ENCODE measurements at places on chromosomes 6 and 20.

- DNase-seq, result no peak
Observed at GRCh38 chr6:152896923-152897322, 85.9 kb downstream of the FBXO5 start.

- DNase-seq, result no peak
Observed at GRCh38 chr6:39104528-39104927, 10.5 kb downstream of the SAYSD1 start.

DNA sequence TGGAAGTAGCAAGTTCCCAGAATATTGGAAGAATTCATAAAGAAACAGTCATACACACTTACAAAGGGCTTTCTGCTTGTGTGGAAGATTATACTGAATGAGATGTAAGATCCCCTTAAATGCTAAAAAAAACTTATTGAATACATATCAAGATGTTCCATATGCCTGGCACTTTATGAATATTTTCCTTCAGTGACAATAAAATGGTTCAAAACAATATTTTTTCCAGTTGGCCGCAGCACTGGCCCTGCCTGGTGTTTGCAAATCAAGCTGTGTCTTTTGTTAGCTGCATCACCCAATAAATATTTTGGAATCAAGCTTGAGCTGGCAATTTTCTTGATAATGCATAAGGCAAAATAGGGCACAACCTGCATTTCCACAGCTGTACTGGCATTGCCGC lies 51.2 kb downstream of the CFAP61 start:
- no peak for DNase-seq

DNA sequence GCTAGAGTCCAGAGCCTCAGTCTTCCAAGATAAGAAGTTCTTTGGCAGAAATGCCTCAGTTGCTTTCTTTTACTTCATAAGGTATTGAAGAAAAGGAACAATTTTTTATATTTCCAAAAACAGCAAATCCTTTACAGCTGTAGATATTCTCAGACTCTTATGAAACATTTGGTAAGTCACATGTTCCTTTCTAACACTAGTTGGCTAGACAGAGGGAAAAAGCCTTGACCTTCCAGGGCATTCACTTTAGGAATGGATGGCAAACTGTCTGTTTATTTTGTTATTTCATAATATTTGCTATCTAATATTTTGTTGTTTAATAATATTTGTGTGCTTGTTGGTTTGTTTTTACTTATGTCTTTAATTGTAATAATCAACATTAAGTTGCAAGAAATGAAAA lies 140.8 kb downstream of the PTPRK start:
- no peak for DNase-seq

DNA sequence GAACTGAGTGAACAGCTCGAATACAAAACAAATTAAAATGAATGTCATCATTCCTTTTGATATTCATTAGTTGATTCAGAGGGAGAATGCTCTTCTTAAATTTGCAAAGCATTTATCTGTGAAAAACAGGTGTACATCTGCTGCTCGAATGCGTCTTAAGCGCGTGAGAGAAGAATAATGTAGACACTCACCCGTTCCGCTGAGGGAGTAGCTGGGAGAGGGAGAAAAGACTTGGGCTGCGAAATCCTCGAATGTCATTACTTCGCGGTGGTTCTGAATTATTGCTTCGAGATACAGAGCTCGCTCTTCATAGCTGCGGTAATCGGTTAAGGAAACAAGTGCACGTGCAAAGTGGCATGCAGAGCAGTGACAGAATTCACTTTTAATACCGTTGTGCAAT lies 43.9 kb downstream of the INSM1 start:
- DNase-seq, result no peak

DNA sequence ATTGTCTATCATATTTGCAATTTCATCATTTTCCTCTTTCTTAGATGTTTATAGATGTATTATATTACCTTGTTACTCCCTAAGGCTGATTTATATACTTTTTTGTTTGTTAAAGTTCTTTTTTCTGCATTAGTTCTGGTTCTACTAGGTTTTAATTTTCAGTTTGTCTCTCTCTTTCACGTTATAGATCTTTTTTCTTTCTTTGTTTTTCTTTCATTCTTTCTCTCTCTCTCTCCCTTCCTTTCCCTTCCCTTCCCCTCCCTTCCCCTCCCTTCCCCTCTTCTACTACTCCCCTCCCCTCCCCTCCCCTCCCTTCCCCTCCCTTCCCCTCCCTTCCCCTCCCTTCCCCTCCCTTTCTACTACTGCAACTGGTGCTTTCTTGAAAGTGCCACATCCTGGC lies 345.3 kb downstream of the CENPW start:
- no peak for DNase-seq

- DNase-seq, result no peak
Observed at GRCh38 chr6:166487148-166487547, 99.3 kb downstream of the RAMACL start.

GRCh38 chr6:36682328-36683144 lies 4.0 kb downstream of the CDKN1A start:
- DNase-seq, result no peak

GRCh38 chr20:34011275-34011674 lies 17.6 kb downstream of the RALY start:
- no peak for DNase-seq

DNA sequence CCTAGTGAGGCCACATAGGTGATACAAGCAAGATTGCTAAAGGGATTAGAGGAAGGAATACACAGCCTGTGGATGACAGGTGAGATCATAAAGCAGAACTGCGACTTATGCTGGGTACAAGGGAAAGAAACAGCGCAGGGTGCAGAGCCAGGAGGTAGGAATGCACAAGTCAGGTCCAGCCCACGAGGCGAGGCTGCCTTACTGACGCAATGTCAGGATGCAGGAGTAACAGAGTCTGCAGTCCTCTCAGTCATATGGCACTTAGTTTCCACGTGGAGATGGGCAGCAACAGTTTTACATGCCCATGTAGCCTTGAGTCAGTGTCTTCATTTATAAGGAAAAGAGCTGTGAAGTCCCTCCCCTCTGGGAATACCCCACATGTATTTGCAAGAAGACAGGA lies 210.9 kb downstream of the SYNE1 start:
- no peak for DNase-seq

GRCh38 chr6:36432151-36432671 lies 10.4 kb downstream of the PXT1 start:
- no peak for DNase-seq

GRCh38 chr6:89351671-89352277 lies 748 bp downstream of the UBE2J1 start:
- DNase-seq, result no peak

- no peak for DNase-seq
Observed at GRCh38 chr20:5390720-5391119, 74.0 kb upstream of the PROKR2 start.

DNA sequence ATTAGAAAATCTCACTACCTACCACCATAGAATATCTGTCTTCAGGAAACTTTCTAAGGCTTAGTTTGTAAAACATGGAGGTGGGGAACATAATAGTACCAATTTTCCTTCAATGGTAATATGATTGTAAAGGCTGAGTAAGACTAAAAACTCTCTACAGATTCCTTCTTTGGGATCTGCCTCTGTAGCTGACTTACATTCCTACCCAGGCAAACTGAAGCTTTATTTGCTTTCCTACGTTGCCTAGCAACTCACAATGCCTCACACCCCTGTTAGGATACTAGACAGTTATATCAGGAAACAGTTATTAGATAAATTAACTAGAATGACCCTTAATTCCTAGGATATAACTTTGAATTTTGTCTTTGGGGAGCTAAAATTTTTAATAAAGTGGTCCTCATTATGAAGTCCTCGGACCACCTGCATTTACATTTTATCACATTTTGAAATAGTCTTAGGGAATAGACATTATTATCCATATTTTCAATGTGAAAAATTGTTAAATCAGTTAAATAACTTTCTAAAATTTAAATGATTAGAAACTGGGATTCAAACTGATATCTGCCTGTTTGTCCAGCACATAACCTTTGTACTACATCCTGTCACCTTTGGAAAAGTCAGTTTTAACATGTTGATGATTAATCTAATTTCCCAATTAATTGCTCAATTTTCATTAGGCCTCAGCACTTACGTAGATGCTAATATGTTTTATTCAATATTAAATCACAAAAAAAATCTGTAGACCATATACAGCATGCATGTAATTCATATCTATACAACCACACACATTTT lies 591.4 kb downstream of the RNF144B start:
- DNase-seq, result no peak

DNA sequence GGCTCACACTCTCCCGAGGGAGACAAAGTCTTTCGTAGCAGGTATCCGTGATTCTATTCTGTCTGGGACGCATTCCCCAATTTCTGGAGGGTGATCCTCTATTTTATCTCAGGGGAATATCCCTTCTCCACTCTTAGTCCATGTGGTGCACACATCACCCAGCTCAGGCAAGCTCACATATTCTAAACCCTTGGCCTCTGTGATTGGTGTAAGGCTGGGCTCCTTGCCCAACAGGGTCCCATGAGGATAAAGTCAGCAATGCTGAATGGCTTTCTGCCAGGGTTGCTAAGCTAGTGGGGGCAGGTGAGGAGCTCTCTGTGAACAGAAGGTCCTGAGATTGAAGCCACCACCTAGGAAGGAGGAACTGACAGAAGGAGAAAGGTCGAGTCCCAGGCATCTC lies 137.2 kb downstream of the CDH26 start:
- DNase-seq, result peak; percentile 60

DNA sequence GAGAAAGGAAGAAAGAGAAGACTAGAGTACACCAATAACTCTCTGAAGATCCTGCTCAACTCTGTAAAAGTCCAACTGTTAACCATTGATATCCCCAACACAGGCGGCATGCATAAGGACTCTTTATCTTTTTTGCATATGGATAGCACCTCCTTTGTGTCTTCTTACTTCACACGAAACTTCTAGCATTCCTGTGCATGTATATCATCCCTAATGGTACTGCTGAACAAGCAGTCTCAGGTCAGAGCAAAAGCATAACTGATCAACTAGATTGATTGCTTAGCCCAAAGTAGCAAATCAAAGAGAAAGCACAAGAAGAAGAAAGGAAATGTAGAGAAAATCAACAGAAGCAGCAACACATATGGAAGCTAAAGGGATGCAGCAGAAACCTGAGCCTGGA lies 234.4 kb downstream of the SYNE1 start:
- DNase-seq, result no peak

DNA sequence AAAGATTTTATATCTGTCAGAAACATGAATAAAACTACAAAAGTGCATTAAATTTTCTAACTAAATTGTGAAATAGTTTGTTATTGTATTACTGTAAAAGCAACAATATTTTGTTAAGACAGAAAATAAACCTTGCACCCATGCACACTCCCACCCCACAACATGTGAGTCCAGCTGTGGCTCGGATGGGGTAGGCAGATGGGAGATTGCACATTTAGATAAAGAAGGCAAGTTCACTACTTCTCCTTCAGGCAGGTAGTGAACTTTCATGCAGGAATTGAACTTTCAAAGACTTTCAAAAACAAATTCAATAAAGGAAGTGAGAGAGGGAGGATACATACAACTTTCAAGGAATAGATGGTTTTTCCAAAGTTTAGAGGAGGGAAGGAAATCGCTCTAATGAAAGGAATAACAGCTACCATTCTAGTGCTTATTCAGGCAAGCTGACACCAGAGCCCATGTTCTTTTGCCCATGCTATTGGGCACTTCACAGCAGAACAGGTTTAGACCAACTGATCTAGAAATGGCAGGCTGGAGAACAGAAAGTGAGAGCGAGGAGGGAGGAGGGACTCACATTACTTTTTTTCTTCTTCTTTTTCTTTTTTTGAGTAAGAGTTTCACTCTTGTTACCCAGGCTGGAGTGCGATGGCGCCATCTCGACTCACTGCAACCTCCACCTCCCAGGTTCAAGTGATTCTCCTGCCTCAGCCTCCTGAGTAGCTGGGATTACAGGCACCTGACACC lies 28.5 kb downstream of the SF3B5 start:
- DNase-seq, result no peak

DNA sequence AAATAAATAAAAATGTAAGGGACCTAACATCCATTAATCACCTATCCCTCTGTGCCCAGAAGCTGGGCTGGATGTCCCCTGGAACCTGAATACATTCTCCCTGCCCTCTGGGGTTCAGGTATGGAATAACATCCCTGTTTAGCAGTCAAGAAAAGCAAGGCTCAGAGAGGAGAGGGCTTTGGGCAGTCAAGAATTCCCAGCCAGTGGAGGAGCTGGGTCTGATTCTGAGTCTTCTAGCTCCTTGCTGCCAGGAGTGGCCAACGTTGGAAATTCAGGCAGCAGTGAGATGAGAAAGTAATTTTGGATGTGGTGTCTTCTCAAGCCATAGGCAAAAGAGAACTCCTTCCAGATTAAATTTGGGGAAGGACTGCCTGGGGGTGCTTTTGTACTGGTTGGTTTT lies 42.6 kb upstream of the ZNFX1 start:
- DNase-seq, result peak; percentile 30

DNA sequence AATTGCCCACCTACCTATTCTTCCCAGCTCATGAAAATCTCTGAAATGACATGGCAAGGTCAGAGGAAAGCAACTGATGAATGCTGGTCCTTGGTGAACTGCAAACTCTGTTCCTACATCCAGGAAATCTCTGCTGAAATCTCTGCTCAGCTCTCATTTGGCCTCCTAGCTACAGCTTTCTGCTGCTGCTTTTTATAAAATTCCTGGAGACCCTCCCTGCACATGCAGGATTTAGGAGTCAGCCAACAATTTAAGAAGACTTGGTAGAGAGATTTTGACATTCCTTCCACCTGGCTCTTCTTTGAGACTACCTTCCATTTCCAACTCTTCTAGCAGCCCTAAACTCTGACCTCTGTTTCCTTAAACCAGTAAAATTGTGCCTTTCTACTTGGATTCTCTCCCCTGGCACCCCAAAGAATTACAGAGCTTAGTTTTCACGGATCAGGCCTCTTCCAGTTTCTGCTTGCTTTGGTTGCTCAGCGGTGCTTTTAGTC lies 55.5 kb downstream of the PDE7B start:
- DNase-seq, result no peak
